Activated CD4-positive, alpha-beta T cell treated with anti-CD3 and anti-CD28 coated beads, Interleukin-10, Interleukin-2, amounts not matched to agents 100 ng/mL and 50 ng/mL, durations not matched to agents 16 hours and 8 hours (primary cell): ENCODE measurements at places on chromosomes 6 and 20.

- DNase-seq: peak; percentile 27
These were observed 82.8 kb downstream of the ZMYND8 start for GRCh38 chr20:47273591-47274235.

DNA sequence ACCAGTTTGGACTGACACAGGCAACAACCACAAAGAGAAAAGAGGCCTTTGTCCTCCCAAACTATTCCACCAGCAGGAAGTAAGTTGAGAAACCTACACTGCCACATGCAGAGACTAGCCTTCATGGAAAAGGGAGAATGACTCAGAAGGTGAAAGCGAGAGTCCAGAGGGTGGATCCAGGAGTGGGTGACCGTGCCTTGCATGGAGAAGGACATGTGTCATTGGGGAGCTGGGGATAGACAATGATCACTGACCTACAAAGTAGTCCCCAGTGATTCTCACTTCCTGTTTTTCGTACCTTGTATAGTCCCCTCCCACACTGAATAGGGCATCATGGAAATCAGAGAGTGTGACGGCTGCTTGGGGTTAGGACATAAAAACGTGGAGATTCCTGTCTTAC is 91.9 kb downstream of the MYLK4 start:
- no peak for DNase-seq

DNA sequence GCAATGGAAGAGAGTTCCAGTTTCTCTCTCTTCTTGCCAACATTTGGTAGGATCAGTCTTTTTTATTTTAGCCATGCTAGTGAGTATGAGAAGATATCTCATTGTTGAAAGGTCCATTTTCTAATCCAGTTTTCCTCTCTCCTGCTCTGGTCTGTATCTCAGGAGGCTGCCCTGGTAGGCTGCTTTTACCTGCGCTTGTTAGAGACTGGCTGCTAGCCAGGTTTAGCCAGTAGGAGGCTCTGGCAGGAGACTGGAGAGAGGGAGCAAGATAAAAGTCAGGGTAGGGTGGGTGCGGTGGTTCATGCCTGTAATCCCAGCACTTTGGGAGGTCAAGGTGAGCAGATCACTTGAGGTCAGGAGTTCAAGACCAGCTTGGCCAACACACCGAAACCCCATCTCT is 68.6 kb upstream of the FOXP4 start:
- DNase-seq: no peak

DNA sequence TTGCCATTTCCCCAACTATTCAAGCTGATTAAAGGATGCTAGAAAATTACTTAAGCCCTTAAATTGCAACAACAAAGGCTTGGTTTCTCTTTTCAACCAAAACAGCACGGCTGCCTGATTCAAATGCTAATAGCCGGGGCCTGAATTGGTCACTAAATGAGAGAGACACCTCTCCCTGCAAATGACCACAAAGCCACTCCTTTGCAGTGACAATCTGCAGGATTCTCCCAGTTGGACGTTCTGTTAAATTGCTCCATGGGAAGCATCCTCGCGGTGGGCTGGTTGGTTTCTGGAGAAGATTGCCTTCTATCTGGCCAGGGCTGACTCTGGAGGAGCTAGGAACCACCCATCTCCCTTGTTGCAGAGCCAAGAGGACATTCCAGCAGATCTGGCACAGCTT is 29.7 kb upstream of the TBXT start:
- DNase-seq: no peak

GRCh38 chr6:121544691-121545090 is 109.2 kb downstream of the GJA1 start:
- no peak for DNase-seq

GRCh38 chr6:36912030-36912454 is 26.3 kb downstream of the C6orf89 start:
- DNase-seq: peak; percentile 75

GRCh38 chr6:130717657-130718056 is 109.5 kb upstream of the SMLR1 start:
- DNase-seq: no peak

GRCh38 chr20:39893003-39893685 is 795.9 kb downstream of the MAFB start:
- no peak for DNase-seq

DNA sequence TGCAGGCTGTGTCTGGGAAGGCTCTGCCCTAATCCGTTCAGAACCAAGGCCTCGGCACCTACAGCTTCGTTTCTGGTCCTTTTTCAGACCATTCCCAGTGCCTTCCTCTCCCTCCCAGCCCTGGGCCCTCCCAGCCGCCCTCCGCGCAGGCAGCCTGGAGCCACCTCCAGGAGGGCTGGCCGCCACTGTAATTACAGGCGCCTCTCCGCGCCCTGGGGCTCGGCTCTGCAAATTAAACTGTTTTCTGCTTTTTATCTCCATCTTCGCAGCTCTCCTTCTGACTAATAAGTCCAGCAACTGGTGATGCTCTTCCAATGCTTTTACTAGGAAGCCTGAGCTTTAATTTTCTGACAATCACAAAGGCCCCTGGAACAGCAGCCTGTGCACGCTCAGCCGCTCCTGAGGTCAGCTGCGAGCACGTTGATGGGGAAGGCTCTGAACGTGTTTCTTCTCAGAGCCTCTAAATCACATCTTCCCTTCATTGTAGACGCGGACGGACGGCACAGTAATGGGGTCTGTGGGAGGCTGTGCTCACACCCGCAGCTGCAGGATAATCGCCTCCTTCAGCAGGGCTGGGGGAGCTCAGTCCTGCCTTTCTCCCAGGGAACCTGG is 194.6 kb downstream of the DLL1 start:
- no peak for DNase-seq

DNA sequence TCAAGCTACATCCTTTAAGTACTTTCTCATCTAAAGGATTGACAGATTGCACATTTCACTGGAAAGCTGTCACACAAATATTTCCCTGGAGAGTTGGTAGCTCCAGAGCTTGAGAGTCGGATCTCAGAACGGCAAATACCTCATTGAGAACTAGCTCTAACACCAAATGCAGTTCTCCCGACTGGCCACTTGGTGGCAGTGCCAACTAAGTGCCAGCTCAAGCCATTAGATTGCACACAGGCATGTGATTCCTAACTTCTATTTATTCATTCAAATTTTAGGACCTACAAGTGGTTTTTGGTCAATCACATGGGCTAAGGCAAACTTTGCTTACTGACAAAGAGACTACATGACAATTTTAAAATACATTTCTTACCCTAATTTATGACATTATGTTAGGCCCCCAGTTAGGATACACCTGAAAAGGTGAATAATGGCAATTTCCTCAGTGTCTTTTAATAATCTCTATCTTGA is 7.9 kb upstream of the MCHR2 start:
- peak; percentile 61 for DNase-seq

DNA sequence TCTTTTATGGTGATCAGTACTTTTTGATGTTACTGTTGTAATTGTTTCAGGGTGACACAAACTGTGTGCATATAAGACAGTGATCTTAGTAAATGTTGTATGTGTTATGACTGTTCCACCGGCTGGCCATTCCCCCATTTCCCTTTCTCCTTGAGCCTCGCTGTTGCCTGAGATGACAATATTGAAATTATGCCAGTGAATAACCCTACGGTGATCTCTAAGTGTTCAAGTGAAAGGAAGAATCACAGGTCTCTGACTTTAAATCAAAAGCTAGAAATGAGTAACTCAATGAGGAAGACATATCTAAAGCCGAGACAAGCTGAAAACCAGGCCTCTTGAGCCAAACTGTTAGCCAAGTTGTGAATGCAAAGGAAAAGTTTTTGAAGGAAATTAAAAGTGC is 32.3 kb downstream of the TULP4 start:
- DNase-seq: peak; percentile 85

- DNase-seq: peak; percentile 22
These were observed 13.9 kb upstream of the NAA20 start for GRCh38 chr20:20003031-20003954.

DNA sequence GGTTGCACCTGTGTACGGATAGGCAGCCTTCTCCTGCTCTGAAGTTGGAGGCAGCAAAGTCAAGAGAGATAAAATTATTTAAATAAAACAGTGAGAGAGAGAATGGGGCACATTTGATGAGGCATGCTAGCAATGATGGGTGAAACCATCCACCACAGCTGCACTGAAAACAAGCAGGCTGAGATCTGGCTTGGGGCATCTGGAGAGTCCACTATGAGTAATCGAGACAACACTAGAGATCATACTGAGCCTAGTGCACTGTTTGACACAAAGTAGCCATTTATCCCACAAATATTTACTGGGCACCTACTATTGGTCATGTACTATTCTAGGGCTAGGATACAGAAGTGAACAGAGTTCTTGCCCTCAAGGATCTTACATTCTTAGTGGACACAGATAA is 66.4 kb downstream of the DZANK1 start:
- no peak for DNase-seq

GRCh38 chr20:51036226-51036625 is 13.3 kb upstream of the KCNG1 start:
- no peak for DNase-seq

DNA sequence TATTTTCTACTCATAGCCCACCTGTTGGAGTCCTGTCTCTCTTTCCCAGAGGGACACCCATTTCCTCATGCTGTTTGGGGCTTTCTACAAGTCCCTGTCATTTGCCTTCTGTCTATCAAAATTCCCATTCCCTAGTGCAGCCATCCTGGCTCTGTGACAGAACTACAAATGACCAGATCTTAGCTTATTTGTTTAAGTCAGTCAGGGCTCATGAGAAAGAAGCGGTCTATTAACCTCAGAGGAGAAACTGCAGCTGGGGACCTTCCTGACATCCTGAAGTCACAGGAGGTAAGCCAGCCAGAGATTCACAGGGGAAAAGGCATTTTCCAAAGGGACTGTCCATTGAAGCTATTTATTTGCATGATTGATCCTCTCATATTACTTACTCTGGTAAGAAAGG is 1.7 kb upstream of the COL9A1 start:
- DNase-seq: no peak

DNA sequence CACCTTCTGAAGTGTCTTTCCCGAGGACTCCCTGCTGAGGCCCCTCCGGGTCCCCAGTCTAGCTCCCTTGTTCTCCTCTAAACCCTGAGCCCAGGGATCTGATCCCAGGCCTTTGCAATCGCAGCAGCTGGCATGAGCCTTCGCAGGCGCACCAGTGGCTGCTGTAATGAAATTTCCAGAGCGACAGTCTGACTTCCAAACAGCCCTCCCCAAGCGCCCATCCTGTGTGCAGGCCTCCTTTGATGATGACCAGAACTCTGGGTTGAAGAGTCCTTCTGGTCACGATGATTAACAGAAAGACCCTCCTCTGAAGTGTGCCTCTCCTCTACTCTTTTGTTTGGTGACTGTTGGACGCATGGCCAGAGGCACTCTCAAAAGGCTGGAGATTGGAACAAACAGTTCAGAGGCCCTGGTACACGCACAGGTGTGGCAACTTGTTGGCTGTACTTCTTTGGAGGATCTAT is 89.1 kb upstream of the MPC1 start:
- no peak for DNase-seq

DNA sequence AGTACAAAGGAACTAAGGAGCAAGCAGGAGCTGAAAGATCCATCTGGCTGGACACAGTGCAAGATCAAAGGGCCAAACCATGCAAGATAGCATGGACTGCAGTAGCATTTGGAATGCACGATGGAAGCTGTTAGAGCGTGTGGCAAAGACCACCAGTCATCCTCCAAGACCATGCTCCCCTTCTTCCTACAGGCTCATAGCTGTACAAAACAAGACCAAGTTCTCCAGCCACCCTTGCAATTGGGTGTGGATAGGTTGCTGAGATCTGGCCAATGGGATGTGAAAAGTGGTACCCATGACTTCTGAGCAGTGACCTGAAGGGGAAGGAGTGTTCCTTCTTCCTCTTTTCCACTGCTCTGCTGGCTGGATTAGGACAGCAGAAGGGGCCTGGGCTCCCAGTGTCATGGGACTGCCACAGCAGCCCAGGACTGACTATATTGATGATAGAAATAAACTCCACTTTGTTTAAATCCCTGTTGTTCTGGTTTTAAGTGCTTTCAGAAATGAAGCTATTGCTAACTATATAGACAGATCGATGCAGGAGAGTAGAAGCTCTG is 64.9 kb downstream of the SLC22A23 start:
- no peak for DNase-seq

- DNase-seq: no peak
These were observed 173.6 kb upstream of the SGK1 start for GRCh38 chr6:134491477-134491876.

GRCh38 chr6:166307082-166308032 is 835 bp downstream of the PRR18 start:
- DNase-seq: no peak

- DNase-seq: no peak
These were observed 16.4 kb downstream of the MYT1 start for GRCh38 chr20:64180673-64181072.

- no peak for DNase-seq
These were observed 237.2 kb upstream of the PRND start for GRCh38 chr20:4484379-4484997.

DNA sequence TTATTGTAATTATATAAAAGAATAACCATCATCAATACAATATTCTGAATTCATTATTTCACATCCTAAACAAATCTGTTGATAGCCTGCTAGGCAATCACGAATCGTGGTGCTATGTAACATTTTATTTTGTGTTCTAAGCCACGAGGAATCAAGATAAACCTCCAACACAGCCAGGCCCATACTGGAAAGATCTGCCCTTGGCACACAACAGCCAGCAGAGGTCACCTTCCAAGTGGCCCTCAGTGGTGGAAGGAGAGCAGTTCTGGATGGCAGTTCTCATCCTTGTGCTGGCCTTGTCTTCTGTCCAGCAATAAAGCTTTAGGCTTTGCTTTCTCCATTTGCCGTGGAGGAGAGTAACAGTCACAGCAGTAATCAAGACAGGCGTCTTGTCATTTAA is 13.2 kb downstream of the ZNF831 start:
- DNase-seq: no peak

DNA sequence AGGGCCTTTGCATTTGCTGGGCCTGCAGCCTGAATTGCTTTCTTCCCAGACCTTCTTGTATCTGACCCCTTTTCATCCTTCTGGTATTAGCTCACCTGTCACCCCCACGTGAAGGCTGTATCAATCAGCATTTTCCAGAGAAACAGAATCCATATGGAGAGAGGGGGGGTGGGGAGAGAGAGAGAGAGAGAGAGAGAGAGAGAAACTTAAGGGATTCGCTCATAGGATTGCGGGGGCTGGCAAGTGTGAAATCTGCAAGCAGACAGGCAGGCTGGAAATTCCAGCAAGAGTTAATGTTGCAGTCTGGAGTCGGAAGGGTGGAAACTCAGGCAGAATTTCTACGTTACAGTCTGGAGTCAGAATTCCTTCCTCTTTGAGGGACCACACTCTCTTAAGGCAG is 410.7 kb upstream of the SULF2 start:
- no peak for DNase-seq

- DNase-seq: peak; percentile 13
These were observed 156.9 kb downstream of the VEGFA start for GRCh38 chr6:43926634-43927531.

GRCh38 chr20:1478566-1478965 is 11.9 kb upstream of the NSFL1C start:
- no peak for DNase-seq
